ENCODE measurements at places on chromosomes 13 and 19.

DNA sequence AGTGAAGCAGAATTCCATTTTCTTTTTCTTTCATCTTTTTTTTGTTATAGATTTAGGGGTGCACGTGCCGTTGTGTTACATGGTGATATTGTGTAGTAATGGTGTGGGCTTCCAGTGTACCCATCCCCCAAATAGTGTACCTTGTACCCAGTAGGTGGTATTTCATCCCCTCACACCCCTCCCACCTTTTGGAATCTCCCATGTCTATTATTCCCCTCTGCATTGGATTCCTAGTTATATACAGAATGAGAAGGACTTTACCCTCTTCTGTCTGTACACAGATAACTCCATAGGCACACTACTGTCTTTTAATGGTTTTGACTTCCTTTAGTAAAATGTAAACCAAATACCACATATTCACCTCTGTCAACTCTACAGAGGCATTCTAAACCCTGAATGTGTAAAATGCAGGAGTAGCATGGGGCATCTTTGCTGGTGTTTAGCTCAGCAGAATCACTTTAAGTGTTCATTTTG, 28.0 kb downstream of the FRY start:
- DNase-seq = no peak

DNA sequence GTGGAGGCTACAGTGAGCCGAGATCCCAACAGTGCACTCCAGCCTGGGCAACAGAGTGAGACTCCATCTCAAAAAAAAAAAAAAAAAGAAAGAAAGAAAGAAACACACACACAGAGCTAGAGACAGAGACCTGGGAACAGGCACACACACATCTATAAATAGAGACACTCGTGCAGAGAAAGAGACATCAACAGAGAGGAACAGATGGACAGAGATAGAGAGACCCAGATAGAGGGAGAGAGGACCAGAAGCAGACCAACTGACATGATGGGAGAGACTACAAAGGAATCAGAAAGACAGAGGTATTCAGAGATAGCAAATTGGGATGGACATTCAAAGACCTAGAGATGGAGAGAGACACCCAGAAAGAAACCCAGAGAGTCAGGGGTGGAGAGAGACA, 2.1 kb upstream of the CA11 start:
- no peak for DNase-seq

- DNase-seq = no peak
Measured at GRCh38 chr13:44312834-44313551, 60.6 kb upstream of the SERP2 start.

GRCh38 chr19:41707502-41707812, 969 bp upstream of the CEACAM5 start:
- no peak for DNase-seq

- DNase-seq = no peak
Measured at GRCh38 chr13:91196958-91197357, 150.5 kb upstream of the MIR17HG start.

DNA sequence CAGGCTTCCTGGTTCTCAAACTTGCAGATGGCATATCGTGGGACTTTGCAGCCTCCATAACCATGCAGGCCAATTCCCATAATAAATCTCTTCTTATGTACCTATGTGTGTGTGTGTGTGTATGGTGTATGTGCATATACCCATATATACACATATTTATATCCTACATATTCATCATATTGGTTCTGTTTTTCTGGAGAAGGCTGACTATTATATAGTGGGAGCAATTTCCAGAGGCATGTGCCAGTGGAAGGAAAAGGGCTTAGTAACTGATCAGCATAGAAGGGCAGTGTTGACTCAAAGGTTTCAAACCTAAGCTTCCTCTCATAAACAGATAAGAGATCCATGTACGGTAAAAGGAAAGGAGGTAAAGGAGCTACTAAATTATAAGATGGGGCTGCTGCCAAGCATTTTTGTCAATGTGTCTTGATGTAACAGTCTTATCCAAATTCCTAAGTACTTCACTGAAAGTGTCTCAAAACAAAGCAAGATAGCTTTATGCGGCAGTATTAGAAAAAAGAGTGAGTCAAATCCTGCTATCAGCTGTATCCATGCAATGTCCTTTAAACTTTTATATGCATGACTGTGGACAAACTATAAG, 432.1 kb downstream of the TBC1D4 start:
- DNase-seq = no peak

- no peak for DNase-seq
Measured at GRCh38 chr19:13849991-13850909, 26.7 kb upstream of the NANOS3 start.

GRCh38 chr13:97885641-97886040, 67.8 kb upstream of the IPO5 start:
- DNase-seq = no peak

DNA sequence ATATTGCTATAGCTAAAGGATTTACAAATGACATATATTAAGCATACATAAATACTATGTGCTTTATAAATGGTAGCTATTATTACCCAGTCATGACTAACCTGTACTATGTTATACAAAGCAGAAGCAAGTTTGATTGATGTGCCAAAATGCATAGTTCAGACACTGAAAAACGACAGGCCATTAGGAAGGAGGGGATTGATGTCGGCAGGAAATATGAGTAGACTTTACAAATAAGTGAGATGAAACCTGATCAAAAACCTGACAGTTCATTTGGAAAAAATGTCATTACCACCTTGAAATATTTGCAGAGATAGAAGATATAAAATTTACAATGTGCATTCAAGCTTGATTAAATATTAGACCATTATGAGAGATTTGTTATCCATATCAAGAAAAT, 38.8 kb upstream of the TPP2 start:
- no peak for DNase-seq

- DNase-seq = no peak
Measured at GRCh38 chr13:95235974-95236373, 65.3 kb downstream of the ABCC4 start.

DNA sequence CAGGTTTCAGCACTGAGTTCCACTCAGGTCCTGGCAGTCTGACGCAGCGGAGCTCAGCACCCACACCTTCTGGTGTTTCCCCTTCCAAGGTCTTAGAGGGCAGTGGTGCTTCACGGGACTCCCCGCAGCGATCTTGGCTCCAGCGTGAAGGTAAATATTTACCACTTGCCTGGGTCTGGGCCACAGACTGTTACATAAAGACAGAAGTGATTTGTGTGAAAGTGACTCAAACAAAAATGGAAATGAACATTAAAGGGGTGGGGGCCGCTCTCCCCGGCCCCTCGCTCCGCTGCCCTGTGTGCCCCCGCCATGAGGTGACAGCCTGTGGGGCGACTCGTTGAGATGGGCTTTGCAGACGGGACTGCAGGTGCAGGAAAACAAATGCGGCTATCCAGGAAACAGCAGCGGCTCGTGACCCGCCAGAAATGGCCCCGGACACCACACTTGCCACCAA, 55.0 kb downstream of the GGACT start:
- DNase-seq = no peak

DNA sequence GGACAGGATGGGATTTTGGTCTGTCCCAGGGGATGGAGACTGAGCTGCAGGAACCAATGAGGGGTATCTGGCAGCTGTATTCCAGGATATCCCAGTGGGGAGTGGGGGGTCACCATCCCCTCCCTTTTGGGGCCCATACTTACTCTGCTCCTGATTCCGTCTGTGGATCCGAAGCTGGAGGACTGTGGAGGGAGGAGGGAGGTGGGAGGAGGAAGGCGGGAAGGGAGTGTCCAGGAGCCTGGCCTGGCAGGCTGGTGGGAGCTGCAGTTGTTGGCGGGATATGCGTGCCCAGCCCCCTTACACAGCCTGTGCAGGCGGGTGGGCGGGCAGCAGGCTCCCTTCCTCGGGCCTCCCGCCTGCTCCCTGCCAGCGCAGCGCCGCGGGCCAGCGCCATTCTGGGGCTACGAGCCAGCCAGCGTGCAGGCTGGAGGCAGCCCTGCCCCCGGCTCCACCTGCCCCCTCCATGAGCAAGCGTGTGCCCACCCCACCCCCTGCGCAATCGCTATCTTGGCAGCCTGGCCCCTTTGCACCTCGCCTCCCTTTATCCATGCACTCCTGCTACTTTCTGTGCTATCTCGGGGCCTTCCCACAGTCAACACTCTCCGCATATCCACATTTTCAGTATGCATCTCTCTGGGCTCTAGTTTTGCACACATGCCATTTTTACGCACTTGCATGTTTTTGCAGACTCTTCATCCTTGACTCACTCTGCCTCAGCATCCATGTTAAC, 2.8 kb downstream of the MAMSTR start:
- DNase-seq = no peak

- no peak for DNase-seq
Measured at GRCh38 chr13:48448959-48449614, 36.2 kb upstream of the LPAR6 start.

DNA sequence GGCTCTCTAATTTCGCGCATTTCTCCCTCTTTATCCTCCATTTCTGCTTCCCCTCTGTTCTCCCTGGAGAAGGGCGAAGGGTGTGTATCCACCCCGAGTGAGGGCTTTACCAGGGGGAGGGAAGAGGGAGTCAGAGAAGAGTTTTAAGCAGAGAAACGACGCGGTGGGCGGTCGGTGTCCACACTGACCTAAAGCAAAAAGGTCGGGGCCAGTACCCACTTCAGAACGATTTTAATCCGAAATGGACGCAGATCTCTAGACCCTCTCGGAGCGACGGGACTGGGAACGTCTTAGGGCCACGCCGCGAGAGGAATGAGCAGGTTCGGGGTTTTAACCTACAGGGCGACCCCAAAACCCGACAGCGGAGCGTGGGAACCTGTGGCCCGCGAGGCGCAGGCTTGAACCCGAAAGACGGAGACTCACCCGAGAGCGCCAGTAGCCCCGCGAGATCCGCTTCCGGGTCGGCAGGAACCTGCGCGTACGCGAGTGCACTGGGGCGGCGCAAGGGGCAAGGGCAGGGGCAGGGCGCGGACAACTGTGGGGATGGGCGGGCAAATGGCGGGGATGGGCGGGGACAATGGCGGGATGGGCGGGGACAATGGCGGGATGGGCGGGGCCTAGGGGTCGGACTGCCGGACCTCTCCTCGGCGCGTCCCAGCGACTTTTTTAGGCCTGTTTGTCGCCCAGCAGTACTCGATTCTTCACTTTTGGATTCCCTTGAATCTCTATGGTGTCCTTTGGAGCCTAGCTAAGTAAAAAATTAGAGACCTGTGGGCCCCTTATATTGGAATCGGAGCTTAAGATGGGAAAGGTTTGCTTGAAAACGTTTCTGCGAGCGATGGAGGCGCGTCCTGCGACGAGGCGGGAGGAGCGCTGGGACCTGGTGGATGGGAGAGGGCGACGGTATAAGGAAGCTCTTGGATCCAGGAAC, at the start of gene ZNF677:
Gene ZNF677 (minus strand): TSS at position 463 of the 931 bp plus-strand sequence. CDS start 3,323 bp downstream, outside the sequence.
- peak; percentile 66 for DNase-seq

- peak; percentile 90 for DNase-seq
Measured at GRCh38 chr19:36573020-36573894, at the start of gene ZNF529. Gene ZNF529 (minus strand): TSS chr19:36573292. CDS start chr19:36572346, 946 bp downstream.

GRCh38 chr19:58154287-58154678, 3.7 kb upstream of the ZNF329 start:
- no peak for DNase-seq

GRCh38 chr19:33293255-33294057, 8.9 kb downstream of the CEBPA start:
- DNase-seq = no peak

GRCh38 chr13:51612867-51613266, 28.6 kb downstream of the WDFY2 start:
- no peak for DNase-seq

DNA sequence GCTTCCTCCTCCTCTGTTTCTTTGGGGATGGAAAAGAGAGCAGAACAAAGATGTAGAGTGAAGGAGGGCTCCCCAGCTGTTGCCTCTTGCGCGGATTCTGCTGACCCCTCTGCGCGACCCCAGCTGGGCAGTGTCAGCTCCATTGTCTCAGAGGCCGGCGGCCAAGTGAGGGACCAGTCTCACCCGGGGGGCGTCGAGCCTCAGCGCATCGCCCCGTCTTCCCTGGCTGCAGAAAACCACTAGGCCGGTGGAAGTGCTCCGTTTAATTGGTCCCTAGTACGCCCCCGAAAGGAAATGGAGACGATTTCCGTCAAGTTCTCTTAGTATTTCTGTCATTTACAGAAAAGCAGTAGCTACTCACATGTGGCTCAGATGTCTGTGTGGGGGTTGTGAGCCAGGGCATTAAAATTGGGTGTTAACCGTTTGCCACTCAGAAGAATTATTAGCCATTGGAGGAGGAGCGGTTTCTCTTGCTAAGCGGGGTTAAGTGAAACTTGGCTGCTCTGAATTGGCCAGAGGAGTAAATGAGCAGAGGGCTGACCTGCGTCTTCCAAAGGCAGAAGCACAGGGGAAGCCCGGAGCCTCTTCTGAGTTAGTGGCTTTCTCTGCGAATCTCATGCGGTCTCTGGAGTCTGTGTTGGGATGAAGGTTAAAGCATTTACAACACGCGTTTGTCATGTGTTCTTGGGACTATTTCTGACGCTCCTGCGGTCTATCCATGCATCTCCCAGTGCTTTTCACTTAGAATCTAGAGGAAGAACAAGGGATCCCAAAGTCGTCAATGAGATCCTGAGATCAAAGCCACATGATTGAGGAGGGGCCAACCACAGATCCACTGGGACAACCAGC, 132.8 kb upstream of the MYO16 start:
- DNase-seq = no peak

GRCh38 chr13:44867825-44868224, 121.4 kb downstream of the NUFIP1 start:
- no peak for DNase-seq

GRCh38 chr19:2018752-2019151, 3.2 kb upstream of the BTBD2 start:
- no peak for DNase-seq

GRCh38 chr13:30022256-30022655, 171.8 kb upstream of the UBL3 start:
- no peak for DNase-seq

GRCh38 chr13:113598081-113598410, 13.5 kb downstream of the TFDP1 start:
- DNase-seq = no peak

GRCh38 chr19:38360351-38360750, 14.0 kb upstream of the PSMD8 start:
- no peak for DNase-seq

GRCh38 chr19:47231215-47232054, 436 bp upstream of the BBC3 start:
- no peak for DNase-seq

GRCh38 chr19:5132206-5132560, 163.3 kb downstream of the KDM4B start:
- DNase-seq = no peak

DNA sequence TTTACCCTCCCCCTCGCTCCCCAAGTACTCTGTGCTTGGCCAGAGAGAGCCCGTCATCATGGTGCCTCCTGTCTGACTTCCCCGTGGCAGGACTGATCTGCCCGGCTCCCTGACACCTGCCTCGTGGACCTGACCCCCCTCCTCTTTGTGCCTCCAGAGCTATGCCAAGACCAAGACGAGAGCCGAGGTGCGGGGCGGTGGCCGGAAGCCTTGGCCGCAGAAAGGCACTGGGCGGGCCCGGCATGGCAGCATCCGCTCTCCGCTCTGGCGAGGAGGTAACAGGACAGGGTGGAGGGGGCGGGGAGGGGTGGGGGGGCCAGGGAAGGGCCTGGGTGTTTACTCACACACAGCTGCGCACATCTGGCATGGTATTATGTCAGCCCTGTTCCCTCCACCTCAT, 4.5 kb downstream of the MRPL4 start:
- no peak for DNase-seq
